Activated CD4-positive, alpha-beta T cell treated with anti-CD3 and anti-CD28 coated beads for 24 hours (primary cell): ENCODE measurements at places on chromosomes 3 and 15.

DNA sequence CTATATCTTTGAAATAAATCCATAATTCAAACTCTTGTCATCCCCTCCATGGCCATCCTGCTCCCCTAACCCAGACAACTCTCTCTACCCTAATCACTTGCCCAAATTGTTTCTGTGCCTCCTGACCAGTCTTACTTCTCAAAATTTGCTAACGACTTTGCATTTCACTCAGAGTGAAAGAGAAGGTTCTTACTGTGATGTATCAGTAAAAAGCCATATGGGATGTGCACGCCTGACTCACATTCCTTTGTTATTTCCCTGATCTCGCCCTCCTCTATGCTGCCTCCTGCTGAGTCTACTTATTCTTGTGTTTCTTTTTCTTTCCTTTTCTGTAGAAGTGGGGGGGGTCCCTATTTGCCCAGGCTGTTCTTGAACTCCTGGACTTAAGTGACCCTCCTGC, 487.2 kb upstream of the FRG2C start:
- no peak for DNase-seq

- DNase-seq, result no peak
These were observed 19.5 kb upstream of the TIMP4 start for GRCh38 chr3:12178091-12178820.

- no peak for DNase-seq
These were observed 49.3 kb upstream of the TRPM1 start for GRCh38 chr15:31150732-31151231.

GRCh38 chr15:39365161-39365560, 215.7 kb upstream of the THBS1 start:
- no peak for DNase-seq

DNA sequence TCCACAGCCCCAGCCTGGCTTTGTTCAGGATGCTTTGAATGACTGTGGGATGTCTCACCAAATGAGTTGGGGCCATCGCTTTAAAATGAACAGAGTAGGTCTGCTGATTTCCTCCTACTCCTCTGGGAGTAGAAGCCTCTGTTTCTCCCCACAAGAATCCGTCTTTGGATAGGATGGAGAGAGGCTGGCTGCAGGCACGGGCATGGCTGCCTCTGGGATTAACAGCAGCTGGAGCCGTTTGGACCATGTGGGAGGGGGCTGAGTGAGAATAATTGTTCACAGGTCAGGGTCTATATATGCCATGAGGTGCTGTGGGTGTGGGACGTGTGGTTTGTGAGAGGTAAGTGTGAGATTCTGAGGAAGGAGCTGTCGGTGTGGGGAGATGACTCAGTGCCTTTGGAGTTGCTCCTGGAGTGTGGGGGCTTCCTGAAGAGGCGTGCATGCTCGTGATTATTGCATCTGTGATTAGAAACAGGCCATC, 48.0 kb upstream of the APEH start:
- DNase-seq, result no peak

- no peak for DNase-seq
These were observed 365 bp upstream of the GTF2A2 start for GRCh38 chr15:59657635-59658125.

GRCh38 chr3:196931828-196932587, 10.3 kb downstream of the NCBP2 start:
- DNase-seq, result no peak

GRCh38 chr3:178297740-178298139, 238.5 kb upstream of the KCNMB2 start:
- no peak for DNase-seq

- DNase-seq, result no peak
These were observed 45.6 kb downstream of the CHST2 start for GRCh38 chr3:143165211-143165610.

- no peak for DNase-seq
These were observed 16.0 kb downstream of the FOXL2NB start for GRCh38 chr3:138962854-138963560.
